ENCODE measurements at places on chromosomes 5 and 9.

- no peak for DNase-seq
These were observed 100.0 kb downstream of the GDNF start for GRCh38 chr5:37739817-37740261.

DNA sequence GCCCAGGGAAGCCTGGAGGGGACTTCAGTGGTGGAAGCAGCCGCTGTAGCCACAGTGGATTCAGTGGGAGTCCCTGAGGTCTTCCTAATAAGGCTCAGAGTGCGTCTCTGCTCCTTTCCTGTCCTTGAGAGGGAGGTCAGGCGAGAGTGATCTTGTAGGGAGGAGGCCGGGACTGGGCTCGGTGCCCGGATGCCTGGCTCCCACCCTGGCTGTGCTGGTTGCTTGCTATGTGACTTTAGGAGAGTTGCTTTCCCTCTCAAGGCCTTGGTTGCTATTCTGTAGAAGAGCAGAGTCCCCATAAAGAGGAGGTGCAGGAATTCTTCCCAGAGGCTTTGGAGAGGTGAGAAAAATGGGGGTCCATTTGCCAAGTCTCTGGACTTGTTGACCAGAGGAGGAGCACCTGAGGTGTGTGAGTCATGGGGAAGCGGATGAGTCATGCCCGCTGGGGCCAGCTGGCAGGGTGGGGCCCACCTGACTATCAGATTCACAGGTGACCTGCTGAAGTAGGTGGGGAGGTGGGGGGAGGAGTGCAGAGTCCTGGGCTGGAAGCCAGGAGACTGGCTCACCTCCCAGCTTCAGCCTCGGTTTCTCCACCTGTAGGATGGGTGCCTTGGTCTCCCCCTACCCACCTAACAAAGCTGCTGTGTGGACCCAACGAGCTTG lies 13.8 kb downstream of the GSN start:
- DNase-seq: no peak

DNA sequence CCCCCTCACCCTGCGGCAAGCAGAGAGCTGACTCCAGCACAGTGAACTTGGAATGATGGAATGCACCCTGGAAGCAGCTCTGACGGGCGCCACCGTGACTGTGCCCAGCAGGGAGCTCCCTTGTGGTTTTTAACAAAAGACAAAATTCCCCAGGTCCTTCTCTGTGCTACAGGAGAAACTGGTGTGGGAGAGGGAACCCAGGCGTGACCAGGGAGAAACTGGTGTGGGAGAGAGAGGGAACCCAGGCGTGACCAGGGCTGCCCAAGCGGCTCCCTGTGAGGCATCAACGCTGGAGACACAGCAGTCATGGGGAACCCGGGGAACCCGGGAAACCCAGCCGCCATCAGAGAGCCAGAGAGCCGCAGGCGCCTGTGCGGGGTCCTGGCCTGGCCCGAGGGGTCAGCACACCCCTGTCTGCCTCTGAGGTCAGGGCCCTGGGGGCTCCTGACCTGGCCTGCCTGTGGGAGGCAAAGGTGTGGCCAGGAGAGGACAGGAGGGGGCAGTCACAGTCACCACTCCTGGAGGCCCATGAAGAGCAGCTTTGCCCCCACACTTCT lies 3.1 kb upstream of the AHRR start:
- DNase-seq: no peak

- no peak for DNase-seq
These were observed 273.7 kb downstream of the FANCC start for GRCh38 chr9:95043826-95044225.

DNA sequence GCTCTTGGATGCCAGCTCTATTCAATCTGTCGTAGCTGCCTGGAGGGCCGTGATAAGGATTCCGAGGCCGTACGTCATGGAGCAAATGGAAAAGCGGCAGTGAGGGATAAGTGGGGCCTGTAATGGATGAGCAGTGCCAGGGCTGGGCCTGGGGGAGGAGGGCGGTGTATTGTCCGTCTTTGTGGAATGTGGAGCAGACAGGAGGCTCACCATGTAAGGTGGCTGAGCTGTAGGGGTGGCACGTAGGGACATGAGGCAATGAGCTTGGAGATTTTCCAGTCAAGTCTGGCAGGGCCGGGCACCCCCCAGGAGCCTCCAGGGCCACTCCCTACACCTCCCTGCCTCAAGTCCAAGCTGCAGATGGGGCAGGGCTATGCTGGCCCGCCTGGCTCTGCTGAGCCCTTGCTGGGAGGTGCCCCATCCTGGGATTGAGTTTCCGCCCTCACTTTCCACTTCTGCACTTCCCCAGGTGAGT lies 29.2 kb downstream of the NCS1 start:
- DNase-seq: no peak

GRCh38 chr5:82384034-82384750 lies 106.0 kb upstream of the RPS23 start:
- DNase-seq: no peak

DNA sequence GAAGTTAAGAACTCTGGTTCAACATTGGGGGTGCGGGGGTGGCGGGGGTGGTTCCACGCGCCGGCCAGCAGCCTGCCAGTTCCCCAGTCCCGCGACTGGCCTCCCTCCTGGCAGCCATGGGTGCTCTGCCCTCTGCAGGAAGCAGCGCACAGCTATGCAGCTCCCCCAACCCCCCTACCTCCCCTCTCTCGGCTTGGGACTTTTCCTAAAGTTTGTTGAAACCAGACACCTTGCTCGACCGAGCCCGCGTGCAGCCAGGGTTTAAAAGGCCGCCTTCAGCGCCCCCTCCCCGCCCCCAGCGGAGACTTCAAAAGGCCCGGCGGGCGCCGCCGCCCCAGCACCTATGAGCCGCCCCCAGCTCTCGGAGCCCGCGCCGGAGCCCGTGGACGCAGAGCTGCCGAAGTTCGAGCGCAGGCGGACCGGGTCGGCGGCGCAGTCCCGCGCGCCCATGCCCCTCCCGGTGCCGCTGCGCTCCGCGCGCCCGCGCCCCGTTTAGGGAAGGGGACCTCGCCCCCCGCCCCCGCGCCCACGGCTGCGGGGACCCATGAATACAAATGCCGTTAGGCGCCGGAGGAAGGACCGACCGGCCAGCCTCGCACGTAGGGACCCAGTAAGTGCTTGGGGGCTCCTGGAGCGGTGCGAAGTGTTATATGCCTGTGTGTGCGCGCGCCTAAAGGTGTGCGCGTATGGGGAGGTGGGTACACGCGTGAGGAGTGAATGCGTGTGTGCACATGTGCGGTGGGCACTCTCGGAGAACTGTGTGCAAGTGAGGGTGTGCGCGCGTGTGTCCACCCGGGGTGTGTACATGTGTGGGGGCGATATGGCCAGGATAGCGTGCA lies 1.4 kb upstream of the COL27A1 start:
- no peak for DNase-seq
